Stimulated activated CD8-positive, alpha-beta memory T cell treated with anti-CD3 and anti-CD28 coated beads, Interleukin-7, amount 100 ng/mL, for 24 hours (primary cell): ENCODE measurements at places on chromosomes 12 and 14.

DNA sequence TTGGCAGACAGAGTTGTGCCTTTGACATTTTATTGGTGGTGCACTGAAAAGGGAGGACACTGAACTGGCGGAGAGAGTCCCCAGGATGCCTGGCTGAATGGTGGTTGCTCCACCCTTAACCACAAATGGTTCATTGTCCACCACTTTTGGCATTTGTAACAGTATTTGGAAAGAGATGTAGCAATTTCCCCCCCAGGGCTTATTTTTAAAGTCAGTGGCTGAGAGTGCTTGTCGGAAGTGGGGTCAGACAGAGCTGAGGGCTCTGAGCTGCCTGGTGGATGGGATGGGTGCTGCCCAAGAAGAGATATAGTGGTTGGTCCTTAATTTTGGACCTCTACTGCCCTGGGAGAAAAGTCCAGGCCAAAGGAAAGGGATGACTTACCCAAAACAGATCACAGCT lies 31.5 kb upstream of the FGF6 start:
- DNase-seq = no peak

DNA sequence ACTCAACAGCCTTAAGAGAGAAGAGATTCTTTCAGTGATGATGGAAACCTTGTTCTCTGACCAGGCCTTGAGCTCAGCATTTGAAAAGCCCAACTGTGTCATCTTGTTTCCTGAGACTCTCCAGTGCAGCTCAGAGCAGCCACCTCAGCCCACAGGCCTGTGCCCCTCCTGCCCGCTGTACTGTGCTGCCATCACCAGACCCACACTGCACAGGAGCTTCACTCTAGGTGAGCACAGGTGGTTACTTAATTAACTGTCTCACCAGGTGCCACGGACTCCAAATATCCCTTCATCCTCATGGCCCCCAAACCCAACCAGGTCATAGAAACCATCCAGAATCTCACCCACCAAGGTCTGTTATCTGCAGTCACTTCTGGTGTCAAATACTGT lies 51.3 kb downstream of the JAG2 start:
- DNase-seq = no peak

- no peak for DNase-seq
Measured at GRCh38 chr14:75223664-75224154, 47.3 kb upstream of the TMED10 start.

DNA sequence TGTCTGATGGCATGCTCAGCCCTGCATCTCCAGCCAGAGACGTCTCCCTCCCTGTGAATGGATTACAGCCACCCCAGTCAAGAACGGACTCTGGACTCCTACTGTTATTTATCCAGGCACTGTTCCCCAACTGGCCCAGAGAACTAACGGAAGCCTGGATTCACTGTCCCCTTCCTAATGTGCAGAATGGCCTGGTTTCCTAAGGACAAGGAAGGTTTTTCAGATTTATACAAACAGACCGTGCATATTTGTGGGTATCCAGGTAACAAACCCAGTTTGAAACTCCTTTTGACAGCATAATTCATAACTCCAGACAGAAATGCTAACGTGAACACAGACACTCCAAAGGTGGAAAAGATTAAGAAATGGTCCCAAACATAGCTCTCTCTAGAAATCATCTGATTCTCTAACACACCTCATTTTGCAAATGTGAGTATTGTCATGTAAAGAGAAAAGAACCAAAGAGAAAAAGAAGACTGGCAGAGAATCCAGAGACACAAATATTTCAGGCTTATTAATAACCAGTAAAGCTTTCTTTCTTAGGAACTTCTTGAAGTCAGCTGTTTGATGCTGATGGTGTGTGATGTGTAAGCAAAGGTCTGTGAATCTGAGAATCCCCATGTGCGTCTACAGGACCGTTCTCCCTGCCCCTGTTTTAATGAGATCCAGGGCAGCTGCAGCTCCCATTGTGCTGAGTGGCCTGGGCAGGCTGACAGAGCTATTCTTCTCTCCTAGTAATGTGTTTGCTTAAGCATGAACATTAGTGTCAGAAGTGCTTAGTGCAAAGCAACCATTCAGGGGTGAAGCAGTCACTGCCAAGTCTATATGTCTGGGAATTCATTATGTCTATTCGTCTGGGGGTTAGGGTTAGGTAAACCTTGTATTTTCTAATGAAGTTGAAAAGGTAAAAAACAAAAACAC lies 86.8 kb upstream of the HIF1A start:
- DNase-seq = no peak

DNA sequence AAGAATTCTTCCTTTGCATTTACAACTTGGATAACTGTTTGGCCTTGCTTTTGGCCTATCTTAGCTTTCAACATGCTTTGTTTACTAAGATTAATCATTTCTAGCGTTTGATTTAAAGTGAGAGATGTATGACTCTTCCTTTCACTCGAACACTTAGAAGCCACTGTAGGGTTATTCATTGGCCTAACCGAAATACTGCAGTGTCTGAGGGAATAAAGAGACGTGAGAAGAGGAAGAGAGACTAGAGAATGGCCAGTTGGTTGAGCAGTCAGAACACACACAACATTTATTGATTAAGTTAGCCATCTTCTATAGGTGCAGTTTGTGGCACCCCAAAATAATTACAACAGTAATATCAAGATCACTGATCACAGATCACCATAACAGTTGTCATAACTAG lies 62.3 kb upstream of the CCDC175 start:
- DNase-seq = no peak

- DNase-seq = peak; percentile 74
Measured at GRCh38 chr14:91573894-91574837, 64.1 kb upstream of the PPP4R3A start.

DNA sequence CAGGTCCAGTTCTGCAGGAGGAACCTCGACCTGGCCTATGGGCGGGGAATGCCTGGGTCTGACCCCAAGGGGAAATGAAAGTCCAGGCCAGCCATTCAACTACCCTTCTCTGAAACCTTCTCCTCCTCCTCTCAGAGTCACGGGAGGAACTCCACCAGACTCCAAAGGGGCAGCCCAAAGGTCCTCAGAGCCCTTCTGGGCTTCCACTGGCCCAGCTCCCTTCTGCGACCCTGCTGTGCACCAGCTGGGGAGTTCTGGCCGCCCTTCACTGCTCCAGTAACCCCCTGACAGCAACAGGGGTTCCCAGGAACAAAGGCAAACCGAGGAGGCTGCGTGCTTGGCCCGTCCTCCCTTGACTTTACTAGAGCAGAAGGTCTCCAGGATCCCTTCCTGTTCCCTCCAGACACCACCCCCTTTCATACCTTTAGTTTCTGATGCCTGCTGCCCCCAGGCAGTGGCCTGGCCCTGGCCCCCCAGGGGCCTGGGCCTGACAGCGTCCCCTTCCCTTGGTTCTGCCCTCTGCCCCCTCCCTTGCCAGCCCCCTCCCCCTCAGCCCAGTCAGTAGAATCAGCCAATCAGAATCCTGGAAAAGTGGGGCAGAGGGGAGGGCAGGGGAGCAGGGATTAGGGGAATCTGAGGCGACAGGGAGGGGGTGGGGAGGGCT lies 850 bp upstream of the ZNF385A start:
- DNase-seq = no peak

DNA sequence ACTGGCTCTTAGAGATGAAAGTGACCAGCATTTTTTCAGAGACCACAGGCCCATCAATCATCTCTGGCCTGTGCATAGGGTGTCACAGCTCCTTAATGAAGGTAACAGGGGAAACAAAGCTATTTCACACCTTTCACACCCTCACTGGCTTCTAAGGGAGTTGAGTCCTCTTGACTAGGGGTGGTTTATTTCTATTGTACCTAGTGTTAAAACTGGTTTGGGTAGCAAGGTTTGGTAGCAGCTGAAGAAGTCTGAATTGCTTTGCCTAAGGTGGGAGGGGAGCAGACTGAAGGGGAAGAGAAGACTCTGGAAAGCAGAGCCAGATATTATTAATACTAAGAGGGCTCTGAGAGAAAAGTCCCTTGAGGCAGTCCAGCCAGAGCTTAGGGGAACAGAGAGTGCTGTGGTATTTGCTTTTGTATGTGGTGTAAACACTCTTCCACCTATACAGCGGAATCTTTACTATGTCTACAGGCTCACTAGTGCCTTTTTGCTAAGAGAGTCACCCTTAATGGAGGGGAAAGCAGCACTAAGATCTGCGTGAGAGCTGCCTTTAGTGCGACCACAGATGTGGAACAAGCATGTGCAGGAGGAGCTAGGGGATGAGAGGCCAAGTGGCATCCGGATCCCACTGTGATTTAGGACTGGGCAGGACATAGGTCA lies 95.8 kb downstream of the STXBP6 start:
- DNase-seq = no peak

DNA sequence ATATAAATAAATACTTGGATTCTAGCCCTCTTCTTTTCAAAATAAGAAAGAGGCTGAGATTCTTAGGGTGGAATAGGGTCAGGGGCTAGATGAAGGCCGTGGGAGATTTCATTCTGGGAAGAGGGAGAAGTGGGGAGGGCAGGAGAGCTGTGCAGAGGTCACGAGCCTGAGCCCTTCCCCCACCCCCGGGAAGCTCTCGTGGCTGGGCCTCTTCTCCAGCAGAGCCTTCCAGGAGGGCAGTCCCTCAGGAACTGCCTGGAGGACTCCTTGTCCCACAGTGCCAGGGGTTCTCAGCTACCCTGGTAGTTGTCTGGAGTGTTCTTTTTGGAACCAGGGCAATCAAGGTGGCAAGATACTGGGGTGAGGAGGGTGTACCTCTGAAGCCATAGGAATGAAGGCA lies 94.0 kb downstream of the ESR2 start:
- DNase-seq = no peak

DNA sequence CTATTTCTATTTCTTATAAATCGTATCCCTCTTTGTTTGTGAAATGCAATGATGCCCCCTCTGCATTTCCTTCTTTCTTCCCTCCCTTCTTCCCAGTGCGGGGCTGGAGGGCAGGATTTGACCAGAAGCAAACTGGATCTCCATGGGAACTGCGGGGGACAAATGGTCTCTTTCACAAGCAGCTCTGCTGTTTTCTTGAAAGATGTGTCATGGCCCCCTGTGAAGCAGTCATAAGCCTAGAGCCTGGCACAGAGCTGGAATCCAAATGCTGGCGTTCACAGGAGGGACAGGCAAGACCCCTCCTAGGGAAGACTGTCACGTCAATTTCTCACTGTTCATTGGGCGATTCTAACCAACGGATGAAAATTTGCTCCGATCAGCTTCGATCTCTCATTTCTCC lies 203.5 kb upstream of the NOS1 start:
- DNase-seq = no peak

GRCh38 chr12:68699486-68699885 lies 12.7 kb downstream of the NUP107 start:
- DNase-seq = no peak

DNA sequence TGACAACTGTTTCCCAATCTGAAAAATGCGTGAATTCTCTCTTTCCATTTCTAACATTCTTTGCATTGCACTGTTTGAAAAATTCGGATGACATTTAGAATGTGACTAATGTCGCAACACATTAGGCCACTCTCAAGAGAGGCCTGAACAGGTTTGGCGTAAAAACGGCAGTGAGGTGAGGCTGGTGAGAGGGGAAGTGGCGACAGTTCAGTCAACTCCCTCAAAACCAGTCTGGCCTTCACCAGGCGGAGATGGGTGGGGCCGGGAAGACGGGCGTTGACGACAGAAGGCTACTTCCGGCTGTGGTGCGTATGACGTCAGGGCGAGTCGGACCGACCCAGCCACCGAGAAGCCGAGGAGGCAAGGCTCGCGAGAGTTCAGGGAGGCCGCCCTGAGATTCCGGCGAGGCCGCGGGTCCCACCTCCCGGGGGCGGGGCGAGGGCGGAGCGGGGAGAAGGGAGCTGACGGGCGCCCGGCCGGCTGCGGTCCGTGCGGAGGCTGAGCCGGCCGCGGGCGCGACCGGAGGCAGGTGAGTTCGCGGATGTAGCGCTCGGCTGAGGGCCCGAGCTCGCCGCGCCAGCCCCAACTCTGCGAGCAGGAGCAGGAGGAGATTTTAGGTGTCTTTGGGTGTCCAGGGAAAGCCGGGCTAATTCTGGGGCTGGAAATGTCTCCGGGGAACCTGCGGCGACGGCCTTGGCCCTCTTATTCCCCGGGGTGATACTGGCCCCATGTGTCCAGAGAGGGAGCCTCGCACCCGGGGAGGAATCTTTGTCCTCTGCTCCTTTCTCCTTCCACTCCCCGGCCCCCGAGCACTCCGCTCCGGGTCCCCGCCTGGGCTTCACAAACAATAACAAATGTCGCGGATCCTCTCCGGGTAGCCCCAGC lies at the start of gene STK38L:
Gene STK38L, plus strand, starts transcription at position 483 of the 885 bp plus-strand sequence. CDS start 53,435 bp downstream, outside the sequence.
- DNase-seq = peak; percentile 96

DNA sequence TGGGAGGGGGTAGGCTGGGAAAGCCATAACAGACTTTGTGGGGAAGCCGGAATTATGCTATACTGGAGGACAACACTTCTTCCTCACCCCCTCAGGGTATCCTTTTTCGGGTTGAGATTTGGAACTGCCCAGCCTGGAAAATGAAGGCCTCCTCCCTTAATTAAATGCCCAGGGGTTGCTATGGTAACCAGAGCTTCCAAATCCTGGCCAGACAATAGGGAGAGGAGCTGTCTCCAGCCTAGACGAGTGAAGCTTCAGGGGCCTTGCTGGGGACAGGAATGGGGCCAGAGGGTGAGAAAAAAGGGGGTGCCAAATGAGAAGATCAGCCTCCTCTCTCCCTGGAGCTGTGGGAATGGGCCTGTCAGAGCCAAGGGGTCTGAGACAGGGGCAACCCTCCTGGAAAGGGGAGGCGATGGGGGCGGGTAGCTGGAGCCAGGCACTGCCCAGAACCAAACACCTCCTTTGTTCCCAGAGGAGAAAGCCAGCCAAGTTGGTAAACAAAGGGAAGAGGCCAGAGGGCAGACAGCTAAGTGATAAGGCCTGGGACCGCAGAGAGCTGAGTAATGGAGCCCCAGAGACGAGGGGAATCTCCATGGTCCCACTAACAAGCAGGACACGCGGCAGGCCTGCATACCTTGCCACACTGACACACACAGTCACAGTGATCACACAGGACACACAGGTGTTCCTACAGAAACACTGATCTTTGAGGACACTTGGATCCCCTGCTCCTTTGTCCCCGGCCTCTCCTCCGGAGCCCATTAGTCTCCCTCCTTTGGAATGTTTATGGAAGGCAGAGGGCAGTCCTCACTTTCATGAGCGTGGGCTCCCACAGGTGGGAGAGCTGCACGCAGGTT lies 17.9 kb upstream of the RND1 start:
- DNase-seq = no peak

DNA sequence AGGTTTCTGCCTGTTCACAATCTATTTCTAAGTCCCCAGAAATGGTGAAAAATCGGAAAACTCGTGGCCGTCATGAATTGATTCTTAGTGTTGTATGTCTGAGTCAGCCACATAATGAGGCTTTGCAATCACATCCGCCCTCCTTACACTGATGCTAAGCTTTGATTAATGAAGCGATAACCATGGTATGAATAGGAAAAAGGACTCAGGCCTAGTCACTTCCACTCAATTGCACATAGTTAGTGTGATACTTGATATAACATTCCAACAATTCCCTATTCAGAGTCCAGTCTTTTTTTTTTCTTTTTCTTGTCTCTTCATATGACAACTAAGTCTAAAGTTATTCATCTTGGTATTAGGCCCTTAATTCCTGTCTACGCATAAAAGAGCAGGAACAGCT lies 1231.0 kb downstream of the VRK1 start:
- no peak for DNase-seq

DNA sequence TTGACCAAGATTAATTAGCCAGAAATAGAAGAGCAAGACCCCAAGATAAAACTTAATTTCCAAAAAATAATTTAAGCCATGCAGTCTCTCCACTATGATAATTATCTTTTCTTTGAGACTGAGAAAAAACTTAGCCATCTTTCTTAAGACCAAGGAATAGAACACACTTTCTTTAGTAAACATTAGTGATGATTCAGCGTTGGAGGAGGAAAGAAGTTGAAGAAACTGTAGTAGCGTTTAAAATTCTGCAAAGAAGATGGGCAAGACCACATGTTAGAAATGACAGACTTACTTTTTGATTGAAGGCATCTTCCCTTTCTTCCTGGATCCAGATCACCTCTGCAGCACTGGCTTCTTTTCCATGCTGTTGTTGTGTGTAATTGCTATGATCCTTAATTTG lies 124.8 kb upstream of the RASSF8 start:
- DNase-seq = no peak
